ENCODE measurements at places on chromosomes 16 and 17.

GRCh38 chr17:66949501-66949900 lies 15.0 kb upstream of the CACNG4 start:
- no peak for DNase-seq

DNA sequence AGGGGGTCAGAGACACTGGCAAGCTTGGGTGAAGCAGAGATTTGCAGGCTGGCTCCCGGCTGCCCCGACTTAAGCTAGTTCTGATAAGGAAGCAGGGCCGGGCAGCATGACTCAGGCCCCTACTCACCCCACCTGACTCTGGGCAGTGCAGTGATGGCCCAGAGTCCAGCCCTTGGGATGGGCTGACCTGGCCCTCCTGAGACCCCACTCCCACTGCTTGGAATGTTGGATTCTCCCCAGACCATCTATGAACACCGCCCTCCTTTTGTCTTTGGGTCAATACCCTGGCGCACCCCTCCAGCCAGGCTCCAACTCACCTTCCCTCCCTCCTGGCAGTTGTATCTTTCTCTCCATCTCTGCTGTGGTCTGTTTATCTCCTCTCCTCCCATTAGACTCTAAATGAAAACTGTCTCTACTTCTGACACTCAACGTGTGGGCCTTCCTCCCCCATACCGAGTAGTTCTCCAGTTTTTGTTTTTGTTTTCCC lies 21.0 kb downstream of the LGALS3BP start:
- DNase-seq = no peak

DNA sequence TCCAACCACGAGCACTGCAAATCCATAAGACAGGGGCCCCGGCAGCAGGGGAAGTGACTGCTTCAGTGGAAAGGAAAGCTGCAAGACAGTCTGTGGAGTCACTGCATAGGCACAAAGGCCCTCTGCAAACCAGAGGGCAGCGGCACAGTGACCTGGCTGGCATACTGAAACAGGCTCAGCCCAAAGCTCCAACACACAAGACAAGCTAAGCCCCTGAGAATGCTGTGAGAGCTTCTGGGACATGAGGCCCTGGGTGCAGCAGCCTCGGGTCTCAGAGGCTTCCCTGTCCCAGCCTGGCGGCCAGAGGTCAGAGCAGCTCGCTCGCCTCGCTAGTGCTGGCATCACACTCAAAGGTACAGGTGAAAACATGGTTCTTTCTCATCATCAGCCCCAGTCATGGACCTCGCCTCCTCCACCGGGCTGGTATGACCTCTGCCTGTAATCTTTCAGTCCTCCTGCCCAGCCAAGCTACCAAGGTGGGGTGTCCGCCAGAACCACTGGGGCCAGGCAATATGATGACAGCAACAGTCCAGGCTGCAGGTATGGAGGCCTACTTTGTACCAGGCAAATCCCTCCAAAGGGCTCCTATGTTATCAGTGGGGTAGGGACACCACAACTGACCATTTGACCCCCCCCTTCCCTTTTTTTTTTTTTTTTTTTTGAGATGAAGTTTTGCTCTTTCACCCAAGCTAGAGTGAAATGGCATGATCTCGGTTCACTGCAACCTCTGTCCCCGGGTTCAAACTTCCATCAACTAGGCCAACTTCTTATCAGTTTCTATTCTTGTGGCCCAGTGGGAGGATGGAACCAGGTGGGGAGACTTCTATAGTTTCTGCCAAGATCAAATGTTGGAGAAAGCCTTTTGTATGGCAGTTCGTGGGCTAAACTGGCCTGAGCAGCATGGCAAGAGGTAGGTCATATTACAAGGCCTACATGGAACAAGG lies 19.2 kb downstream of the ST3GAL2 start:
- DNase-seq = no peak

DNA sequence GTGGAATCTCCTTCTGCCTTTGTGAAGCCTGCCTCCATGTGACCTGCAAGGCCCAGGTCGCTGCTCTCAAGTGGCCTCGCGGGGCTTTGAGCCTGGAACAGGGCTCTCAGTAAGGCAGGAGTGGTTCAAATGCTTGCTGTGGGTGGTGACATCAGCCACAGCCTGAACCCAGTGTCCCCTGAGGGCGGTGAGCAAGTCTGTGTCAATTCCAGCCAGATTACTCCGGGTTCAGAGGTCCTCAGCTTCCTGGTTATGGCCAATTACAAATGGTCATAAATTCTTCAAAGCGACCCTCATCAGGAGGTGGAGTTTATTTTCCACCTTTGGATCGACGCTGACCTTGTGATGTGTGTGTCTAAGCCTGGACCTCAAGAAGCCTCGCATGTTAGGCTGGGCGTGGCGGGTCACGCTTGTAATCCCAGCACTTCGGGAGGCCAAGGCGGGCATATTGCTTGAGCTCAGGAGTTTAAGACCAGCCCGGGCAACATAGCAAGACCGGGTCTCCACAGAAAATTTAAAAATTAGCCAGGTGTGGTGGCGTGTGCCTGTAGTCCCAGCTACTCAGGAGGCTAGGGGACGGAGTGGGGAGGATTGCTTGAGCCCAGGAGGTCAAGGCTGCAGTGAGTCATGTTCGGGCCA lies 17.3 kb downstream of the LGALS3BP start:
- DNase-seq = no peak

GRCh38 chr17:15981208-15981607 lies 18.3 kb downstream of the ZSWIM7 start:
- peak; percentile 30 for DNase-seq

GRCh38 chr16:84079664-84080063 lies 37.1 kb upstream of the SLC38A8 start:
- DNase-seq = no peak

GRCh38 chr17:30346221-30346795 lies 12.5 kb upstream of the TMIGD1 start:
- no peak for DNase-seq

DNA sequence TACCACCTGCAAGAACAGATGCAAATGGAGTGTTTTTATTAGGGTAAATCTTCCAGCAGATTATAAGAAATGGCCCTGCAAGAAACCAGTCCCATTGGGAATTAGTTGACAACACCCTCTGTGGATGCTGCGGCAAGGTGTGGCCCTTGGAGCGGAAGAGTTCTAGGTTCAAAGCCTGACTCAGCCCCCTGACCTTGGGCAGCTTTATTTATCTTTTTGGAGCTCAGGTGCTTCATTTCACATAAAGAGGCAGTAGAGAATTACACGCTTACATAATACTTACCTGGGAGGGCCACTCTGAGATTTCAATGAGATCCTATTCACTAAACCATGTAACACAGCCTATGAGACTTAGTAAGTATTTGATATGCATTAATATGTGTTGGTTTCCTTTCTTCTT lies 318.2 kb upstream of the SOX9 start:
- no peak for DNase-seq

DNA sequence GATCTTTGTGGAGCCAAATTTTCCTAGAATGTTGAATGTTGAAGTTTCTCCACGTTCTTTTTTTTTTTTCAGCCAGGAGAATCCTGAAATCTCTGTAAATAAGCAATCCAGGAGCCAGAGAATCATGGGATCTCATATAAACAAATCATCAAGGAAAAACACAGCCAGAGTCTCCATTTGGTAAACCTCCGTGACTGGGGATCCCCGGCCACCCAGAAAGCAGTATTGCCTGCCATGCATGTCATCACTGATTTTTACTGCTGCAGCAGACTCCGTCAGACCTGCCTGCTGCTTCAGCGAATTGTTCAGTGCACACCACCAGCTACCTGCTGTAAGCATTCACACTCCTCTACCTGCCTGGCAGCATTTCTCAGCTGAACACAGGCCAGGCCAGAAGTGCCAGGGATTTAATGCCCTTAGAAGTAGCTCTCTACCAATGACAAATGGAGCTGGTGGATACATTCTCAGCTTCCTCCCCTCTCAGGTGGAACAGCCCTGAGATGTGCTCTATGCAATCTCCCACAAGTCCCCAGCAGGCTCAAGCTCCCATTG lies 158.6 kb downstream of the CYLD start:
- no peak for DNase-seq

DNA sequence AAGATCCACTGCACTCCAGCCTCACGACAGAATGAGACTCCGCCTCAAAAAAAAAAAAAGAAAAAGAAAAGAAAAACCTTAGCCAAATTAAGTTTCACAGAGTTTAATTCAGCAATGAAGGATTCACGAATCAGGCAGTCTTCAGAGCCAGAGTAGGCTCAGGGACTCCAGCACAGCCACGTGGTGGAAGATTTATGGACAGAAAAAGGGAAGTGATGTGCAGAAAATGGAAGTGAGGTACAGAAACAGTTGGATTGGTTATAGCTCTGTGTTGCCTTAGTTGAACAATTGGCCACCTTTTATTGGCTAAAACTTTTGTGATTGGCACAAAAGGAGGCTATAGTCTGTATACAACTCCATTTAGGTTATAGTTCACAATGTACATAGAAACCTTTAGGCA lies 256.6 kb downstream of the HS3ST3B1 start:
- no peak for DNase-seq

- DNase-seq = no peak
Observed at GRCh38 chr17:1005361-1005946, 8.5 kb downstream of the TIMM22 start.

GRCh38 chr16:60170196-60170595 lies 1436.1 kb upstream of the GOT2 start:
- DNase-seq = no peak

DNA sequence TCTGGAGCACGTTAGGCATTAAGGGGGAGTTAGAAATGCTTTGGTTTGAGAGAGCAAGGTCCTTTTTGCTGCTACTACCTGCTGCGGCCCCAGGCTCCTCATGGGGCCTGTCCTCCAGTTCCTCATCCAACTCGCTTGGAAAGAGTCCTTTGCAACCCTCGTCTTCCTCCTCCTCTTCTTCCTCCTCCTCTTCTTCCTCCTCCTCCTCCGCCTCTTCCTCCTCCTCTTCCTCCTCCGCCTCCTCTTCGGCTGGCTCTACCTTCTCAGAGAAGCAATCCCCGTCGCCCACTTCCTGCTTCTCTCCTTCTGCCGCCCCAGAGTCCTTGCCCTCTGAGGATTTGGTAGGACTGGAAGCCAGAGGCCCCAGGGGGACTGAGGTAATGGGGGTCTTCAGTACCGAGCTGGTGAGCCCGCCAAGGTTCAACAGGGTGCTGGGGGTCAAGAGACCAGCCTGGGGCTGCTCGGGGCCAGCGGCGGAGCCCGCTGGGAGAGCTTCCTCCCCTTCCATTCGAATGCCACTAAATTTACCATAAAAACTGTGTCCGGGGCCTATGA lies 89.3 kb downstream of the ZFHX3 start:
- no peak for DNase-seq

DNA sequence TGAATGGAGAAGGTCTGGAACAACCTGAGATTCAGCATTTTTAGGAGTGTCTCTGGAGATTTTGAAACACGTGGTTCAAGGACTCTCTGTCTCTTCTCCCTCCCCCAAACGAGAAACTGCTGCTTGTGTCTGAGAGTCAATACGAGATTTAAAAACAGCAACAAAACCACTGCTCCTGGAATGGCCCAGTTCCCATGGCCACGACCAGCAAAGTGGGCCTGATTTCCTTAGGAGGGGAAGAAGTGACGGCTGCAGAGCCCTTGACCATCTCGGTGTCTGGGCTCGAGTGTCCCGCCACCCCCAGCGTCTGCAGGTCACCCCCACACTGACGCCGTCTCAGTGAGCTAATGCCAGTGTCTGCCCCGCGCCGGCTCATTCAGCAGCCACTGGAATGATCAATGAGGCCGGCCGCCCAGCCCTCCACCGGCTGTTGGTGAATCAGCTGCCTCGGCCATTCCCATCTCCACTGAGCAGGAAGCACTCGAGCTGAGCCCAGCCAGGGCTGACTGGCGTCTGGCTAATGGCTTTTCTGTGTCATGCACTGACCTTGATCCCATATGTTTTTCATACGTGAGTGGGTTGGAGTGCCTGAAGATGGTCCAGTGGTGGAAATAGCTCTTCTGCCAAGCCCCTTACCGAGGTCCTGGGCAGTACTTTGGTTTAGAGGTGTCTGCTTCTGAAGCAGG lies 151.8 kb downstream of the PITPNC1 start:
- no peak for DNase-seq

GRCh38 chr16:87963400-87963799 lies 12.2 kb downstream of the BANP start:
- DNase-seq = no peak

Data from GM12891 (cell line).